ENCODE measurements at places on chromosomes 11 and 22. TPM values are rescaled to one million over a fixed set of nuclear protein-coding genes. Genes with fewer than 3 reads are reported as not detected.
A peak's percentile ranks its signal among the peaks of the same experiment; 100 is the strongest.

DNA sequence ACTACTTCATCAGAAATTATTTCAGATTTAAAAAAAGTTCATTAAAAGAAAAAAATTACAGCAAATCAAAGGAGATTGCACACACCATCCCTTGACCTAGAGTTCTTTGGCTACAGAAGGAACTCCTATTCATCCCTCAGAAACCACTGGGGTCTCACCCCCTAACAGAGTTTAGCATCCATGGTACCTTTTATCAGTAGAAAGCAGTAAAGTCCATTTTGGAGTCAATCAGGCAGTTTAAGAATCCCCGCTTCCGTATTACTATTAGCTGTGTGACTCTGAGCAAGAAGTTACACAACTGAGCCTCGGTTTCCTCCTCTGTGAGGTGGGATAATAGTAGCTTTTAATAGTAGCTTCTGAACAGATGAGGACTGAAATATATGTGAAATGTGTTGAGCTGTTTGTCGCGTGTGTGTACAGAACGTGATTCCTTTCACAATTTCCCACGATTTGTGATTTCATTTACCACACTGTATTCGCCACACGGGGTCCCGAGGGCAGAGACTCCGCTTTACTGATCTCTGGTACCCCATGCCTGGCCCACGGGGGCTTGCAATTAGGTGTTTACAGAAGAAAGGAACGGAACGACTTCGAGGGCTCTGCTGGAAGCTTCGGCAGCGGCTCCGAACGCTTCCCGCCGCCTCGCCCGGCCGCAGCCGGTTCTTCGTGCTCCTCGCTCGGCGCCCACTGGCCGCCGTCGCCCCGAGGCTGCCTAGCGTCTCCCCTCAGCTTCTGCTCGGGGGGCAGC is 72.5 kb upstream of the ZBED5 start:
- no peaks in the 10 kb centered on the region for H3K36me3 ChIP-seq
- H3K4me3 ChIP-seq = peak overlapping the region; percentile 61
- DNase-seq = no peak
- H3K4me1 ChIP-seq = peaks cover 22% of the 10 kb centered on the region

GRCh38 chr22:21094911-21095772 is 49.4 kb downstream of the LRRC74B start:
- H3K36me3 ChIP-seq = no peaks in the 10 kb centered on the region
- no peak for DNase-seq
- H3K4me3 ChIP-seq = no peak overlapping the region
- H3K27me3 ChIP-seq = no peaks in the 10 kb centered on the region
- no peaks in the 10 kb centered on the region for H3K4me1 ChIP-seq
- H3K27ac ChIP-seq = no peak overlapping the region

DNA sequence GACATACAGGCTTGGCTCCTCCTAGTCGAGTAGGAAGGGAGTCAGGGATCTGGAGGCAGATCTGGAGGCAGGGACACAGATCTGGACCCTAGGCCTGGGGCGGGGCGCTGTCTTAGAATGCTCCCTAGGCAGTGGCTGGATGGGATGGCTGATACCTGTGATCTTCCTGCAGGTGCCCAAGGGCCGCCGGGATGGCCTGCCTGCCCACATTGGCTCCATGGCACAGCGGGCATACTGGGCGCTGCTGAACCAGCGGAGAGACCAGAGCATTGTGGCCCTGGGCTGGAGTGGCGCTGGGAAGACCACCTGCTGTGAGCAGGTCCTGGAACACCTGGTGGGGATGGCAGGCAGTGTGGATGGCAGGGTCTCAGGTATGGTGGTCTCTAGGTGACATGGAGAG is 35.4 kb downstream of the MYO18B start:
- H3K36me3 ChIP-seq = no peaks in the 10 kb centered on the region
- DNase-seq = no peak
- no peak overlapping the region for H3K4me3 ChIP-seq
- H3K27ac ChIP-seq = no peak overlapping the region
- no peaks in the 10 kb centered on the region for H3K27me3 ChIP-seq

DNA sequence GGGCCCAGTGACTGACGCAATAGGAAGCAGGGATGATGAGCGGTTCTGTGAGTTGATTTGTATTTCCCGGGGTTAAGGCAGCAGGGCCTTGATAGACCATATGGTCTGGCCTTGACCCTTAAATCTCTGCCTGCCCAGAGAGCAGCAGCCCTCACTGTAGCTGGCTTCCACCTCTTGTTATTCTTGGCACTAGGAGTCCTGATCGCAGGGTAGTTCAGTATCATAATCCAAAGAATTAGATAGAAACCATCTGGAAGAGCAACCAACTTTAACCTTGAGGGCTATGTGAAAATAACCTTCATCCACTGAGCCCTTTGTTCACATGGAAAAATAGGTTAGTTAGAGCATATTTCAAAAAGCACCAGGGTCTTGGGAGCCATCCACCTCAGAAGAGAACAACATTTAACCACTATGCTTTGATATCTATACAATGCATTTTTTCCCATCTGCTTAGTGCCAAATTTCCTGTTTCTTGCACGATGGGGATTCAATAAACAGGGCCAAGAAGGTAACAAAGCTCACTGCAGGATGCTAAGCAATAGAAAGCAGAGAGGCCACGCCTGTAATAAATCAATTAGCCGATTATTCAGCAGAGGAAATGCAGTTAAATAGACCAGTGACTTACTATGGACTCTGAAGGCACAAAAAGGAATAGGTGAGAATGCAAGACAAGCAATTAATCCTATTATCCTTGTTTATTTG is 761.3 kb downstream of the OPCML start:
- no peaks in the 10 kb centered on the region for H3K4me1 ChIP-seq
- no peak overlapping the region for H3K4me3 ChIP-seq
- no peak overlapping the region for H3K27ac ChIP-seq

- no peaks in the 10 kb centered on the region for H3K27me3 ChIP-seq
- no peak for DNase-seq
- no peak overlapping the region for H3K27ac ChIP-seq
- H3K4me1 ChIP-seq = no peaks in the 10 kb centered on the region
Measured at GRCh38 chr11:91124363-91124762, 901.5 kb upstream of the CHORDC1 start.

The TECTA gene
- total RNA-seq = 0.41 TPM

- H3K27me3 ChIP-seq = peaks cover 26% of the 10 kb centered on the region
- DNase-seq = no peak
Measured at GRCh38 chr11:76321820-76322524, 59.0 kb downstream of the THAP12 start.

DNA sequence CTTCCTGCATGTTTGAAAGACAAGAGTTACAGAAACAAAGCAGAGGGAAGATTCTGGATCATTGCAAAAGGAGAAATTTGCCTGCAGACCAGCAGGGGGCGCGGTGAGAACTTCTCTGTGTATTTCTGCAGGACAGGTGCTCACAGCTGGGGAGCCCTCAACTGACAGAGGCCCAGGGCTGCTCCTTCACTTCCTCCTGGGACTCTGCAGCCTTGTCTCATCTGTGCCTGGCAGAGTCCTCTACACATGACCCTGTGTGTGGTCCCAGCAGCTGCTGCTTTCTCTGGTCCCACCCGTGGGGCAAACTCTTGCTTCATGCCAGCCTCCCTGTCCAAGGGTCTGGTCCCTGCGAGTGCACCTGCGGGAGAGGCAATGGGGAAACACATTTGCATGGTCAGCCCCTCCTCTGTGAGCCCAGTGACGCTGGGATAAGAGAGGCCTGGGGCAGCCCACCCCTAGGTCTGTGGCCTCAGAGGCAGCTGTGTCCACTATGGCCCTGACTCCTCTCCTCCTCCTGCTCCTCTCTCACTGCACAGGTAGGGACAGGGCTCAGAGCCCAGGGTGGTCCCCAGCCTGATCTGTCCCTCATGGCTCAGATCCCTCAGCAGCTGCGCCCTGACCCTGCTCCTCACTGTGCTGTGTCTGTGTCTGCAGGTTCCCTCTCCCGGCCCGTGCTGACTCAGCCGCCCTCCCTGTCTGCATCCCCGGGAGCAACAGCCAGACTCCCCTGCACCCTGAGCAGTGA is 43.2 kb upstream of the VPREB1 start:
- peaks cover 60% of the 10 kb centered on the region for H3K4me1 ChIP-seq
- DNase-seq = peak; percentile 69
- no peaks in the 10 kb centered on the region for H3K27me3 ChIP-seq
- H3K4me3 ChIP-seq = no peak overlapping the region

The SLC22A8 gene
- total RNA-seq = not detected

GRCh38 chr11:81159900-81160299 is 1573.8 kb downstream of the FAM181B start:
- no peak overlapping the region for H3K4me3 ChIP-seq
- H3K36me3 ChIP-seq = no peaks in the 10 kb centered on the region
- no peaks in the 10 kb centered on the region for H3K4me1 ChIP-seq
- no peak overlapping the region for H3K27ac ChIP-seq
- DNase-seq = no peak

DNA sequence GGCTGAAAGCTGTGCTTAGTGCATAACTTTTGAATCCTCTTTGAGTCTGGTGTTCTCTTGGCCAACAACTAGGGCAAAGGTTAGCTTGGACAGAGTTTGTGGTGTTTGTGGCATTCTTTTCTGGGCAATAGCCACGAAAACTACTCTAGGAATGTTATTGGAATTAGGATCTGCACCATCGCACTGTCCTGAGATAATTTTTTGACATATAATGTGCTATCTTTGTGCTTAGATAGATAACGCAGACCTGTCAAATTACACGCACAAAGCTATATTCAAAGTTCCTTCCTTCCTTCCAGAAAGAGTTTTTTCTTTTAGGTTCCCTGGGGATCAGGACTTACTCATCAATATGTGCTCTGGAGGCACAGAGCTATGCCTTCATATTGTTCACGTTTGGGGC is 166.8 kb upstream of the MTMR2 start:
- H3K4me3 ChIP-seq = no peak overlapping the region
- peaks cover 3% of the 10 kb centered on the region for H3K36me3 ChIP-seq
- no peak overlapping the region for H3K27ac ChIP-seq
- no peak for DNase-seq

The CHRNA10 gene
- total RNA-seq = 4.0 TPM

The PRR33 gene
- total RNA-seq = not detected

The CASP5 gene
- 0.29 TPM for total RNA-seq

The CASP12 gene
- total RNA-seq = not detected

GRCh38 chr22:42670921-42671709 is 21.9 kb upstream of the CYB5R3 start:
- peak; percentile 61 for DNase-seq
- no peak overlapping the region for H3K27ac ChIP-seq
- H3K4me3 ChIP-seq = no peak overlapping the region

- no peak overlapping the region for H3K4me3 ChIP-seq
- H3K27me3 ChIP-seq = no peaks in the 10 kb centered on the region
- DNase-seq = no peak
- H3K4me1 ChIP-seq = peaks cover 12% of the 10 kb centered on the region
- no peaks in the 10 kb centered on the region for H3K36me3 ChIP-seq
Measured at GRCh38 chr11:114438303-114438702, 964 bp upstream of the REXO2 start.

DNA sequence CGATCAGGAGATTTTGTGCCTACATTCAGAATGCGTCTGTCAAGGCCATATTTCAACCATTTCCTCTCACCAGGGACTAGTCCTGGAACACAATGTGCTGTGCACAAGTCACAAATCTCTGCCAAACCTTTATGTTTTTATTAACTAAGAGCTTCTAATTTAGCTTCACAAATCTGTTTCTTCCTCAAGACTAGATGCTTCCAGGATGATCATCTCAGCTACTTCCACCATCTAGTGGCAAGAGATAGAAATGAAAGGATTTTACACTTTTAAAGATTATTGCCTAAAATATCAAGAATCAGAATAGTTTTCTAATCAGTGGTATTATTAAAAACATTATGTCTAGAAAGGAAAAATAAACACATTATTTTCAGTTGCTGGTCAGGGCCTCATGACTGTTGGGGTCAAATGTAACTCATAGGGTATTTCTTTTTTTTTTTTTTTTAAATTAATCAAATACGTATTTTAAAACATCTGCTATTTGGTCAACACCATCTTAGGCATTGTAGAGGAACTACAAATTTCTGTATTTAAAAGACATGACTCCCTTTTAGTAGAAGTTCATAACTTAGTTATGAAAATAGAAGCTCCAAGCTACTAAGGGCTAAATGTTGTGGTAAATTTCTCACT is 1102.6 kb downstream of the DLG2 start:
- no peaks in the 10 kb centered on the region for H3K4me1 ChIP-seq
- H3K36me3 ChIP-seq = no peaks in the 10 kb centered on the region
- no peak overlapping the region for H3K4me3 ChIP-seq
- H3K27ac ChIP-seq = no peak overlapping the region
- no peaks in the 10 kb centered on the region for H3K27me3 ChIP-seq

The TMPRSS5 gene
- total RNA-seq = 1.2 TPM

The PTPRCAP gene
- total RNA-seq = 266 TPM

DNA sequence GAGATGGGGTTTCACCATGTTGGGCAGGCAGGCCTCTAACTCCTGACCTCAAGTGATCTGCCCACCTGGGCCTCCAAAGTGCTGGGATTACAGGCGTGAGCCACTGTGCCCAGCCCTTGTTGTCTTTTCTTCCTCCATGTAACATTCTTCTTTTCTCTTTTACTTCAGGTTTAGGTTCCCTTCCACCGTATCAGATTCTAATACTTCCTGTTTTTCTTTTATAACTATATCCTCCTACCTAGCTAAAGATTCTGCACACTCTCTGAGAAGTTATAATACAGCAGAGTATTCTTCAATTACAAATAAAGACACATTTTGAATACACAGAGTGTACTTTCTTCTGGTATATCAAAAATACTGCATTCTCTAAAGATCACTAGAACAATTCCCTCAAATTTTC is 33.2 kb upstream of the GAB2 start:
- H3K36me3 ChIP-seq = no peaks in the 10 kb centered on the region
- peak; percentile 23 for DNase-seq
- H3K27me3 ChIP-seq = no peaks in the 10 kb centered on the region

The NXPE1 gene
- total RNA-seq = not detected

DNA sequence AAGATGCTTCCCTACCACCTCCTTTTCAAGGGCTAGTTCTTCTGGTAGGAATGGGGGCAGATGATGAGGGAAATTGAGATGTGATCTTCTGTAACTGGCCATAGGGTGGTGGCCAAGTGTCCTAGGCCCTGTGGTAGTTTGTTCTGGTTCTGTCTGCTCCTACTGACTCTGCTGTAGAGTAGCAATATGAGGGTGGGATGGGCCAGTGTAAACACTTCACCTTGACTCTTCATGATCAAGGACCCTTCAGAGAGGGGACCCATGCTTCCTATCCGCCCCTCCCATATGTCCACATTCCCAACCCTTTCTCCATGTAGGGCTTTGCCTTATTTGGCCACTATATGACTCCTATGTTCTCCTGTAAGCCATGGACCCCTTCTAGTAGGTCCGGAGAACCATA is 230.3 kb upstream of the SESN3 start:
- H3K4me3 ChIP-seq = no peak overlapping the region
- H3K27ac ChIP-seq = peak overlapping the region; percentile 46
- H3K36me3 ChIP-seq = no peaks in the 10 kb centered on the region
- H3K4me1 ChIP-seq = peaks cover 13% of the 10 kb centered on the region
- H3K27me3 ChIP-seq = no peaks in the 10 kb centered on the region

- no peak overlapping the region for H3K4me3 ChIP-seq
- no peak overlapping the region for H3K27ac ChIP-seq
- no peaks in the 10 kb centered on the region for H3K27me3 ChIP-seq
- H3K36me3 ChIP-seq = no peaks in the 10 kb centered on the region
Measured at GRCh38 chr22:44394246-44395117, 81.7 kb upstream of the SHISAL1 start.

The SORL1 gene
- total RNA-seq = 414 TPM

The HBG1 gene
- total RNA-seq = not detected

- no peaks in the 10 kb centered on the region for H3K4me1 ChIP-seq
- no peaks in the 10 kb centered on the region for H3K36me3 ChIP-seq
- H3K27me3 ChIP-seq = no peaks in the 10 kb centered on the region
- H3K27ac ChIP-seq = no peak overlapping the region
- no peak overlapping the region for H3K4me3 ChIP-seq
Measured at GRCh38 chr22:20618488-20618887, 111.1 kb downstream of the MED15 start.

The SCN3B gene
- not detected for total RNA-seq

Measured in B cell (primary cell).